ENCODE measurements at places on chromosomes 3 and 15.

DNA sequence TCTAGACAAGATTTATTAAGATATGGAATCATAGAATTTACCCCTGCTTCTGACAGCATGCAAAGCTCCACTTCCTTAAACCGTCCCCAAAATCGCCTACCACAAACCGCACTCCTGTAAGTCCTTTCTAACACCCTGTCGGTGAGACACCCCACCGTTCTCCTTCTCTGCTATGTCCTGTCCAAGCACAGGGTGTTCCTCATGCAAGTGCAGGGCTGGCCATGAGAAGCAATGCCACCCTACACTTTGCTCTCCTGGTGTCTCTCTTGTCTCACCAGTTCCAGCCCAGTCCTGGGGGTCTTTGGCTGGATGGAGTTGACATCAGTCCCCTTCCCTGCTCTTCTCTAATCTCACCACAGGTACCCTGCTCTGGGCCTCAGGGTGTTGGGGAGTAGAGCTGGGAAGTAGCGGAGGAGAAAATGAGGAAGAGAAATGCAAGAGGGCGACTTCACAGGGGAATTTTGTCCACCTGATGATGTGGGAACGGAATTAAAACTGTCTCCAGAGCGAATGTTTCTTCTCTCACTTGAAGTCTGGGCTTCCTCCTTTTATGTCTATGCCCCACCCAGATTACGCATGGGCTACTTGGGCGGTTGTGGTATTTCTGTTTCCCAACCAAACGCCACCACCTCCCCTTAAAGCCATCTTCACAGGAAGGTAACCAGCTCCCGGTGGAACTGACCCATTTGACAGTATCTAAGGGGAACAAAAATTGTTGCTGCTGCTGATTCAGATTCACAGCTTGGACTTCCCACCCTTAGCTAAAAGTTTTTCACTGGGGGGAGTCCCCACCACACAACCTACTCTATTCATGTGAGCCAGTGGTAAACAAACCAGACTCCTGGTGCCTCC lies 49.9 kb downstream of the CASR start:
- no peak for DNase-seq

GRCh38 chr15:25931851-25932250 lies 68.7 kb upstream of the ATP10A start:
- no peak for DNase-seq

DNA sequence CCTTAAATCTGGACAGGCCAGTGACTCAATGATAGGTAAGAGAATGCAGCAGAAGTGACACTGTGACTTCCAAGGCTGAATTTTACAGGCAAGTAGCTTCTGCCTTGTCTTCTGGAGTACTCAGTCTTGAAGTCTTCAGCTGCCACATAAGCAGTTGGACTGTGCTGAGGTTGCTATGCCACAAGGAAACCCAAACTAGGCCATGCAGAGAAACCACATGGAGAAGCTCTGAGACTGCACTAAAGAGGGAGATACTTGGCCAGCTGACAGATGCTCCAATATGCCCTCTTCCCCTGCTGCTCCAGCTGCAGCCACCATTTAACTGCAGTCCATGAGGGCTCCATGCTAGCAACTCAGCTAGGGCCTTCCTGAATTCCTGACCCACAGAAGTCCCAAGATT lies 119.4 kb upstream of the GADL1 start:
- DNase-seq = no peak

DNA sequence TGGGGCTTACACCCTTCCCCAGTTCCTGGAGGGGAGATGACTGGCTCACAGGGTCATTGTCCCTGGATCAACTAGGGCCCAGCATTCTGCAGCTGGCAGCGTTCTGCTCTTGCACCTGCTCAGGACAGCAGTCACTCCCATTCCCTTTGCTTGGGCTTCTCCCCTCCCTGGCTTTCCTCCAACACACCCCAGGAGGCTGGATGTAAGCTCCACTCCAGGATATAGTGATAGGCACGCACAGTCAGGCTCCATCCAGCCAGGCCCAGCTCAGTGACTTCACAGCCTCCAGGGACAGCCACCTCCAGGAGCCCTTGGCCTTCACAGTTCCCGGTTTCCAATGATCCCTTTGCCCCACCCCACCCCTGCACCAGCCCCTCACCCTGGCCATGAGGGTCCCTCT lies 1.9 kb downstream of the SPTBN5 start:
- no peak for DNase-seq

DNA sequence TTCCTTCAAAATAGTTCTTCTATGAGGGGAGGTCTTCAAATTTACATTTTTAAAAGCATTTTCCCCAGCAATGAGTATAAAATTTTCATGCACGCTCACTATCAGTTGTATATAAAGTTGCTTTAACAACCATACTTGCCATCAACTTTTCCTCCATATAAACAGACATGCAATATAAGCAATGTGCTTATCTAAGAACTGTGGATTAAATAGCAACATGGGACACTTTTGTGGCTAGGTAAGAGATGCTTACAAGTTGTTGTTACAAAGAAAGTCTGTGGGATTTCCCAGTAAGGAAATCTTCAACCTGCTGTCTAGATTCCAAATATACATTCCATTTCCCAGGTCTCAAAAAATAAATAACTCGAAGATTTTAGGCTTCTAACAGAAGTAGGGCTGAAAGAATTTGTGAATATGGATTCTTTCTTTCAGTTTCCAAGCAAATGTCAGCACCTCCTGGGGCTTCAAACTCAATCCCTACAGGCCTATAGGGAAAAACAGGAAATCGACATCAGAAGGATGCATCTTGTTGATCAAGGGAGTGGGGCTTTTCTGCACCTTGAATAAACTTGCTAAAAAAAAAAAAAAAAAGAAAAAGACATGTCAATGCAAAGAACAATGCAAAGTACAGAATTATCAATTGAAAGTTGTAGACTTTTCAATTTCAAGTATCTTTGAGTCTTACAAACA lies 16.1 kb downstream of the TNIK start:
- no peak for DNase-seq

DNA sequence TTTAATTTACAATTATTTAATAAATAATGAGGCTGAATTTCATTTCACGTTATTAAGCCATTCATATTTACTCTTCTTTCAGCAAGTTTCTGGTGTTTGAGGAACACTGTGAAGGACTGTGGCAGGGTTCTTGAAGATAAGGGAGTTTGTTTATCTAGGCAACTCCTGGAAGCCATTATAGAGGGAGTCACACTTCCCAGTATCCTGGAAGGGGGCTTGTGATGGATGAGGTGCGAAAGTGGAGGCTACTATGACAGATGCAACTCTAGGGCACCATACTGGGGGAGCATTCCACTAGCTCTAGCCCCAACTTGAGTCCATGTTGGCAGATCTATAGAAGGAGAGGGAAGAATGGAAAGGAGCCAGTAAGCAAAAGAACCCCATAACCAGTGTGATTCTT lies 14.4 kb downstream of the CNOT10 start:
- no peak for DNase-seq

GRCh38 chr3:190014940-190015339 lies 105.8 kb downstream of the P3H2 start:
- DNase-seq = no peak

GRCh38 chr15:58478579-58478978 lies 46.8 kb downstream of the LIPC start:
- no peak for DNase-seq

DNA sequence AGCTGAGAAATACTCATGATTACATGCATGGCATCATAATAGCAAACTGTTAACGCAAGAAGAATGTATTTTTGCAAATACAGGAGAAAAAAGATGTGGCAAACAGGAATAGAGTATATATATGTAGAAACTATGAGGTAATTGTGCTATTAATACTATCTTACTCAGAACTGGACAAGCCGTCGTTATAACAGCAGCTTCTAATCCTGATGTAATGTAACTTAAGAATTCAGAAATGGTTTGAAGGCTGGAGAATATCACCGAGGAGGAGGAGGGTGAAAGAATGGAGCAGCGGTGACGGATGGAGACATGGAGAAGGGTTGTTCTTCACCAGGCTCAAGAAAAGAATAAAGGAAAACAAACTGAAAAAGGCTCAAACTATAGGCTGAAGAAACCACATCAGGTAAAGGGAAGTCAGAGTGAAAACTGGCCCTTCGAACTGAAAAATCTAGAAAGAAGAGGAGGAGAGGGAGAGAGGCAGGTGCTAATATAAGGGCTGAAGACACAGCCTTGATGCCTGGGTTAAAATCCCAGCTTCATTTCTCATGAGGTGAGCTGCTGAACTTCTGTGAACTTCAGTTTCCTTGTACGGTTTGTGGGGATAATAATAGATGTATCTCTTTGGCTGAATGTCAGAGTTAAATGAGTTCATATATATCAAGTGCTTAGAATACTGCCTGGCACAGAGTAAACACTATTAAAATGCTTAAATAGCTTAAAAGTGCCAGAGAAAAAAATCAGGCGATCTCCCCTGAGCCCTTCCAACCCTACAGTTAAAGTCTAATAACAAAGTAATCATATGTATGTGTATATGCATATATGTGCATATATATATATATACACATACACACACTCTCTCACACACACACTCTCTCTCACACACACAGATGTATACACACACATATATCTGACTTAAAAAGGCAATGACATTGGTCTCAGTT lies 43.9 kb downstream of the GOLIM4 start:
- DNase-seq = no peak

- DNase-seq = no peak
Observed at GRCh38 chr15:73946046-73946721, 19.9 kb downstream of the LOXL1 start.

- no peak for DNase-seq
Observed at GRCh38 chr3:42007785-42008184, 45.9 kb upstream of the ULK4 start.

GRCh38 chr3:84987706-84988504 lies 29.1 kb downstream of the CADM2 start:
- DNase-seq = no peak

- no peak for DNase-seq
Observed at GRCh38 chr3:47628426-47628825, 49.8 kb upstream of the CSPG5 start.

DNA sequence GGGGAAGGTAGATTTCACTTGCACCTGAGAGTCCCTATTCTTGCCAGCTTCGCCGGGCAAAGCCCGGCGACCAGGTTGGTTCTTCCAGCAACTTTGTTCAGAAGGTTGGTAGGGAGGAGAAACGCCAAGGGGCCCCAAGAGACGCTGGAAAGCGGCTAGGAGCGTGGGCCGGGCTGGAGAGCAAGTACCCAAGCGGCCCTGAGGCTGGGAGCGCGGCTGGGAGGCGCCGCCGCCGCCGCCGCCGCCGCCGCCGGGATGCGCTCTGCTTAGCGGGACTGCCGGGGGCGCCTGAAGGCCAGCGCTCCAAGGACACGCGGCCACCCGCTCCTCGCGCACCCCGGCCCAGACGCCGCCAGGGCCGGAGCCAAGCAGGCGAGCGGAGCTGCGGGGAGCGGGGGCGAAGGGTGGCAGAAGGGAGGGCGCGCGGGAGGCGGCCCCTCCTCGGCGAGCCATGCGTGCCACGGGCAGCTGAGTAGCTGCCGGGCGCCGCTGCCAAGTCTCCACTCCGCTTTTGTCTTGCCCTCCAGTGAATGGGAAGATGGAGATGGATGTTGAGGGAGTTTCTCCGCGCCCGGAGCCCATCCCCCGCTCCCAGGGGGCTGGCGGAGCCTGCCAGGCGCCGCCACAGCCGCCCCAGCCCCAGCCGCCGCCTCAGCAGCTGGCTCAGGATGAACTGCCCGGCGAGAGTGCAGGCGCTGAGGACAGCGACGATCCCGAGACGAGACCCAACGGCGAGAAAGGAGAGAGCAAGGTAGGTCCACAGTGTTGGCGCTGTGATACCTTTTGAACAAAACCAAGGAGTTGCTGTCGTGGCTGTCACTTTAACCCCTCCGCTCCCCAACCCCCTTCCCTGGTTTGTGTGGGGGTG lies 227.4 kb upstream of the AZI2 start:
- DNase-seq = no peak

DNA sequence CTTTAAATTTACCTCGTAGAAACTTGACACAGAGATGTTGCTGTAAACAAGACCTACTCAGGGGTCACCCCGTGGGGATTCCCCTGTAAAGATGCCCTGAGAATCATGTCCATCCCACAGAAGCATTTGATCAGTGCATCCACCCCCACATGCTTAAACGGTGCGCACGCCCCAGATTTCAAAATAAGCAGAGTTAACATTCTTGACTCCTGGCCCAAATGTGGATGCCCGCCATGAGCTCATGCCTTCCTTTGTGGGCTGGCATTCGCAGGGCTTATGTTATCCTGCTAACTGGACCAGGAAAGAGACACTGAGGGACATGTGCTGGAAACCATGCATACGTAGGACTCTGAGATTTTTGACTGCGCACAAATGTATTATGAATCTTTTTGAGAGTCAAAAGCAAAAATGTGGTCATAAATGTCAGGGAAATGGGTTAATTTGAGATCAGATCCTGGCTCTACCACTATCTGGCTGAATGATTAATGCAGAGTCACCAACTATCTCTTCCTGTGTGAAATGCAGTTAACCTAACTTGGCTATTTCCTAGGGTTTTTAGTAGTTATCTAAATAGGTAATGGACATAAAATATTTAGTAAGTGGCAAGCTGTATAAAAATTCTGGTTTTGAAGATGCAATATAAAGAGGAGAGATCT lies 9.1 kb upstream of the TP63 start:
- DNase-seq = no peak

DNA sequence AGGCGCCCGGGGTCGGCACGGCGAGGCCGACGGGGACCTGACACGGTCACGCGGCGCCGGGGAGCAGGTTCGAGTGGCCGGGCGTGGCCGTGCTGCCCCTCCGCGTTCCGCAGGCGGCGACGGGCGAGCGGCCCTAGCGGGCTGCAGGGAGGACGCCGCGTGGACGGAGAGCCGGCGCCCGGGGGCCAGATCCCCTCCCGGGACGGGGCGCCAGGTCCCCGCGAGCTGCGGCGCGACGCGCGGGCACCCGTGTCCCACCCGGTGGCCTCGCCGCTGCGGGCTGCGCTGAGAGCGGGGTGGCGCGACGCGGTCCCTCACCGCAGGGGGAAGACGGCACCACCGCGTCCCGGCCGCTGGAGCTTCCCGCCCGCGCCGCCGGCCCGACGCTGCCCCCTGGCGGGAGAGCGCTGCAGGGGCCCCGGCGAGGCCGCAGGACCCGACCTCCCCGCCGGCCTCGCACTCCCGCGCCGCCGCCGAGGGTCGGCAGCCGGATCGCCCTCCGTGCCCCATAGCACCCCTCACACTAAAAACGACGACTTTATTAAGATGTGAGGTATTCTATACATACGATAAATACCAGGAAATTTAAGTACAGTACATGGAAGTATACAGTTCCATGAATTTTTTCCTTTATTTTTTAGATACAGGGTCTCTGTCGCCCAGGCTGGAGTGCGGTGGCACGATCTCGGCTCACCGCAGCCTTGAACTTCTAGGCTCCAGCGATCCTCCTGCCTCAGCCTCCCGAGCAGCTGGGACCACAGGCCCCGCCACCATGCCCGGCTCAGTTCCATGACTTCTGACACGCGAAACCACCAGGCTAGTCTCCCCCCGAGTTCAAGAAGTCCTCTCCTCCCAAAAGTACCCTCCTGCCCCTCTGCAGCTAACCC lies 1.3 kb upstream of the PIGZ start:
- DNase-seq = no peak

DNA sequence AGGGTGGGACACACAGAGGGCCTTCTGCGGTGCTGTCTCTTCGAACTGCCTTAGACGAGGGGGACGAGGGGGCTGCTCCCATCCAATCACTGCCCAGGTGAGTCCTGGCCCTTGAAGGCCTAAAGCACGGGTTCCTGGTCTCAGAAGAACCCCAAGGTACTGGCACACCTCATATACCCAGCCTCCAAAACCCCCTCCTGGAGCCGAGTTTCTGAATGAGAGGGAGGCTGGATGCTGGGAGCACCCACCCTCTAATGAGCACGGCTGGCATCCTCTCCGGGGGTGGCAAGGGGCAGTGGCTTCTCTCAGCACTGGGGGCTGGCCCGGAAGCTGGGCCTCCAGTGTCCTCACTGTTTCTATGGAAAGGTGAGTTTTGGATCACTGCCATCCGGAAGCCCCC lies 165.6 kb downstream of the LRRK1 start:
- no peak for DNase-seq

Measured in activated naive CD4-positive, alpha-beta T cell (primary cell).